Posterior vena cava (tissue), 2 donors: ENCODE measurements at places on chromosomes 3 and 15. TPM values are rescaled to one million over a fixed set of nuclear protein-coding genes. Genes with fewer than 3 reads are reported as not detected.

Gene AMIGO3
- not detected for total RNA-seq

Gene SIDT1
- total RNA-seq = 2.1 TPM

Gene FYCO1
- 99.0 TPM for total RNA-seq

Gene SHC4
- total RNA-seq = 9.7 TPM

DNA sequence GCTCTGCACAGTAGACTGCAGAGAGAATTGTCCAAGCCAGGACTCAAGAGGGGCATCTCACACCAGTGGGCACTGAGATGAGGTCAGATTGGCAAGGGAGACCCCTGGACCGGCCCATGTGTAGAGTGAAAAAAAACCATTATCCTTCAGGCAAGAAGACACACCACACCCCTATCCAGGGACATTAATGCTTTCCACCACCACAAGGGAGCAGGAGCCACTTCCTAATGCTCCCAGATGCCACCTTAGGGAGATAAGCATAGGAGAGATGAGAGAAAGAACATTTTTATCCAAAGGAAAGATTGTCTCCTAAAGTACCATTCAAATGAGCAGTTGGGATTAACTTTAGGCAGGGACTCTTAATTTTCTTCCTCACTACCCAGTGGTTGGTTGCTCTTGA is 109.6 kb upstream of the PTX3 start:
- no peak for DNase-seq

DNA sequence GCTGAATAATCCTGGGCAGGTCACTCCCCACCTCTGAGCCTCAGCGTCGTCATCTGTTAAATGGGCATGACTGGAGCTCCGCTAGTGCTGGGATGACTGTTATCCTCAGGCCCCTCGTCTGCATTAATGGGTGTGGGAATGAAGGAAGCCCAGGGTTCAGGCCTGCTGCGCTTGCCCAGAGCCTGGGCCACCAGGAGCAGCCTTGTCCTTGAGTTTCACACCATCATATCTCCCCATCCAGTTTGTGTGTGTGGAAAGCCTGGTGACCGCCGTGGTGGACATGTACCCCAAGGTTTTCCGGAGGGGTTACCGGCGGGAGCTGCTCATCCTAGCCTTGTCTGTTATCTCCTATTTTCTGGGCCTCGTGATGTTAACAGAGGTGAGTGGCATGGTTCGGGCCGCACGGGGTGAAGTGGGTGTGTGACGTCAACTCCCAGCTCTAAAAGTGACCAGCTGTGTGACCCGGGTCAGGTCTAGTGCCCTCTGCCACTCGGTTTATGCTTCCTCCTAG is 63.5 kb upstream of the SLC6A1 start:
- DNase-seq = peak; percentile 71

GRCh38 chr3:13440204-13440817 is 20.2 kb upstream of the NUP210 start:
- no peak for DNase-seq

Gene PPP1R14D
- not detected for total RNA-seq

Gene RABL3
- total RNA-seq = 22.3 TPM

DNA sequence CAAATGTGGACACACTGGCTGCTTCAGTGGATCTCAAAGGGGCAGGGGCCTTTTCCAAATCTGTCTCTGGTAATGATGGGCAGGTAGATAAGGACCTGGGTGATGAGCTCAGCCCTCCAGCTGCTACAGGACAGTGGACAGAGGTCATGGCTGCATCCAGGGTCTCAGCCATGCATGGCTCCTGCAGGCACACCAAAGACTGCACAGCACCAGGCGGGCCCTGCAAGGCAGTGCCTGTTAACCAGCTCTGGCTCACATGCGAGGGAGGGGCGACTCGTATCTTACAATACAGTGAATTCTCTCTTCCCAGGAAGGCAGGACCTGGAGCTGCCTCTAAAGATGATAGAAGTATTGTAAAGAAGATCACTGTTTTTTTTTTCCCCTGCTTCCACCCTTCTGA is 58.7 kb downstream of the OXNAD1 start:
- DNase-seq = no peak

GRCh38 chr15:49412797-49413196 is 10.2 kb upstream of the FGF7 start:
- no peak for DNase-seq

DNA sequence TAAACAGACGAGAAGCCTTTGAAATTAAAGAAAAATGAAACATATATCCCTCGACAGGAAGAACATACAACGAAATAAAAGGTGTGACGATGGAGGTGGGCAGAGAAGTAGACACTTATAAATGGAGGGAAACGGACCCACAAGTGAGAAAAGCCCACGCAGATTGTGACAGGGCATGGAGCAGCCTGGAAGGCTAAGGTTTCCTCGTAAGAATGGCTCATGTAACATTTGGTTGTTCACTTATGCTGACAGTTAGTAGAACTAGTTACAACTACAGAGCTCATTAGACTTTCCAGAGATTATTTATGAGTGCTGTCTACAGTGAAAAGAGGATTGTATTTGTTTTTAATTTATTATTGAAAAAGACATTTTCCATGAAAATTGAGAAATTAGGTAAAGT is 82.6 kb downstream of the NR1I2 start:
- DNase-seq = no peak

DNA sequence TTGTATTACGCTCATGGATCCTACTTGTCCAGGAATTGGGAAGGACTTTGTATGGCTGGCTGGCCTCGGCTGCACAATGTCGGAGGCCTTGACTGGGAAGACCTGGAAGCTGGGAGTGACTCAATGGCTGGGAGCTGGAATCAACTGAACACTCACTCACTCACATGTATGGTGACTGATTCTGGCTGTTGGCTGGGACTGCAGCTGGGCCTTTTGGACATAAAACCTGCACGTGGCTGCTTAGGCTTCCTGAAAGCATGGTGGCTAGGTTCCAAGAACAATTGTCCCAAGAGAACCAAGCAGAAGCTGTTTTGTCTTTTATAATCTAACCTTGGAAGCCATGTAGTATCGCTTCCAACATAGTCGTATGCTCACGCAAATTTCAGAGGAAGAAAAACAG is 38.0 kb upstream of the CMTM8 start:
- no peak for DNase-seq

GRCh38 chr3:133884887-133885711 is 10.6 kb downstream of the RAB6B start:
- peak; percentile 55 for DNase-seq

Gene MINAR1
- total RNA-seq = 0.76 TPM

GRCh38 chr15:89307791-89308190 is 26.8 kb downstream of the POLG start:
- no peak for DNase-seq

DNA sequence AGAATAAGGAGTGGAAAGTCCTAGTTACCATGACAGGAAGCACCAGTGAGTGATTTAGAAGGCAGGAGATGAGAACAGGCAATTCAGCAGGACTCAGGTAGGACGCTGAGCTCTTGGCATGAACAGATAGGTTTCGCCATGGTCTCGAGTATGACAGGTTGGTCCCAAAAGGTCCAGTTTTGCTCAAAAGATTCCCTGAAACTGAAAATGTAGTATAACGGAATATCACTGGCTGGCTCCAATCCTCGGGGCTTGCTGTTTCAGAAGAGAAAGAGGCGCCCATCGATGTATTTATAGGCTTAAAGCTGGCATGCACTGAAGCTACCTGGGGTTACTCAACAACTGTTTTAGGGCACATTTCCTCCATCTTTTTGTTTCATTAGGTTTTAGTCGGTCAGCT is 59.2 kb downstream of the SRGAP3 start:
- DNase-seq = no peak

Gene SPINK8
- not detected for total RNA-seq

Gene CCR8
- not detected for total RNA-seq

GRCh38 chr3:24829629-24830229 is 335.1 kb upstream of the THRB start:
- peak; percentile 66 for DNase-seq

DNA sequence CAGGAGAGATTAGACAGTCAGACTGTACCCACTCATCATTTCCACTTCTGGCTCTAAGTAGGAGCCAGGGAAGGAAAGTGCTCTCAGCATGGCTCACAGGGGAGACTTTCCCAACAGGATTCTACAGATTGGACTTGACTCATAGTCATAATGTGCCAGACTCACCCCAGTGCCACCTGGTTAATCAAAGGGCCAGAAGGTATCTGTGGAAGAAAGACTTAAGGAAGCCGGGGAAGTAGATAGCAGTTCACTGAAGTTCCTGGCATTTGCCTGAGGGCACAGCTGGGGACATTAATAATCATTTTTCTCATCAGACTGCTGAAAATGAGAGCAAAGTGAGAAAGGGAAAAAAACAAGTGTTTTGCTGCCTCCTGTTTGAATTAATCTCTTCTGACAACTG is 717.5 kb downstream of the TUSC7 start:
- DNase-seq = no peak
